ENCODE measurements at places on chromosomes 12 and 14.

DNA sequence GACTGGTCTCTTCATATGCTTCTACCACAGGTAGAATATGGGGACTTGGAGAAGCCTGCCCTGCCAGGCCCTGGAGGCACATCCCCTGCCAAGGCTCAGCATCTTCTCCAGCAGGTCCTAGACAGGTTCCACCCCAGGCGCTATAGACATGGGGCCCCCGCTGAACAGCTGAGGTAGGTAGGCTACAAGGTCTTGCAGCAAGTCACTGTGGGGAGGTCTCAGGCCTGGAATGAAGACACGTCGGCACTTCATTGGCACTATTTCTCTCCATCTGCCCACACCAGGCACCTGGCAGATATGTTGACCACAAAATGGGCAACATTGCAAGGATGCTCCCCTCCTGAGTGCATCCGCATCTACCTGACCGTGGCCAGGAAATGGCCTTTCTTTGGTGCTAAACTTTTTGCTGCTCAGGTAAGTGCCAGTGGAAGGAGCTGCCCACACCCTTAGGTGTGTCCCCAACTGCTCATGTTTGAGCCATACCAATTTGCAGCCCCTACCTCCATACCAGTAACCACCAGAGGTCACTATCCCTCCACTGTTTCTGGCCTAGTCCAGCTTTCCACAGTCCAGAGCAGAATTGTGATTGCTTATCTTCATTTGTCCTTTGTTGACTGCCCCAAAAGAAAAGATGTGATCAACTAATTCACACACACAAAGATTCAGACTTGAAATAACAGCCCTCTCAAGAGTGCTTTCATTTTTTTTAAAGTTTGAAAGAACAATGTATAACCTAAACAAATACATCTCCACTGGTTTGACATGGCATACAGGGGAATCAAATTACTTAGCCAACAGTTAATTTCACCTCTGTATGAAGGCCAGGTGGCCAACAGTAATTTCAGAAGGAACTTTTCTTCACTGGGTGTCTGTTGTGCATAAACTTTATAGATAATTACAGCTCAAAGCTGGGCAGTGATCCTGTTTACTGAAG is 16.1 kb downstream of the PIGH start:
- peak; percentile 45 for DNase-seq

GRCh38 chr12:119448611-119449131 is 114.1 kb downstream of the CCDC60 start:
- DNase-seq, result no peak

DNA sequence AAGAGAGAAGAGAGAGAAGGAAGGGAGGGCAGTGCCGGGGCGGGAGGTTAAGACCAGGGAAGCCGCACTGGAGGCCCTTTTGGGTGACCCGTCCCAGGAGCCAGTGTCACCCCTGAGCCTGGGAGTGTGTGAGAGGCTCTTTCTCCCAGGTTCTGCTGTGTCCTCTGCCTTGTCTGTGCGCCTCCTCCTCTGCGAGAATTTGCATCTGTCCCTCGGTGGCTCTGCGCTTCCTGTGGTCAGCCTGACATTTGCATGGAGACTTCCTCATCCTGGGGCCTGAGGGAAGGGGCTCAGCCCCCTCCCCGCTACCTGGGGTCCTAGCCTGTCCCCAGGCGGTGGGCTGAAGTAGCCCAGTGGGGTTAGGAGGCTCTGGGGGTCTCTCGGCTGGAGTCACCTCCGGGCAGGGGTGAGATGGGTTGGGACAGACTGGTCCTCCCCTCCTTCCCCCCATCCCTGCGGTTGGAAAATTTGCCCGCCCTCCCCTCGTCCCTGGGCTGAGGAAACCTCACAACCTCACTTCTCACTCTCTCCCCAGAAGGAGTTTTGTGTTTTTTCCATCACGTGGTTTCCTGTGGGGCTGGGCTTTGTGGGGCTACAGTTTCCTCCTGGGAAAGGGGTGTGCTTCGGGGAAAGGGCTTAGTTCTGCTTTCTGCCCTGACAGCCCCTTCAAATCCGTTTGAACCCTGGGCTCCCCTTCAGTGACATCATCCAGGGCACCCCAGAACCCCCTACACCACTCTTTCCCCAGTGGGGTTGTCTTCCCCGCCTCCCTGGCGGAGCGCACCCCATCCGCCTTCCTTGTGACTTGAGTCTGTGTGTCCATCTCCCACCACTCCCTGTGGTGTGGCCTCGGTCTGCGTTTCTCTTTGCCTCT is 2.5 kb downstream of the PTPN6 start:
- peak; percentile 82 for DNase-seq

- no peak for DNase-seq
Measured at GRCh38 chr12:2796187-2796666, 1.5 kb downstream of the FKBP4 start.

DNA sequence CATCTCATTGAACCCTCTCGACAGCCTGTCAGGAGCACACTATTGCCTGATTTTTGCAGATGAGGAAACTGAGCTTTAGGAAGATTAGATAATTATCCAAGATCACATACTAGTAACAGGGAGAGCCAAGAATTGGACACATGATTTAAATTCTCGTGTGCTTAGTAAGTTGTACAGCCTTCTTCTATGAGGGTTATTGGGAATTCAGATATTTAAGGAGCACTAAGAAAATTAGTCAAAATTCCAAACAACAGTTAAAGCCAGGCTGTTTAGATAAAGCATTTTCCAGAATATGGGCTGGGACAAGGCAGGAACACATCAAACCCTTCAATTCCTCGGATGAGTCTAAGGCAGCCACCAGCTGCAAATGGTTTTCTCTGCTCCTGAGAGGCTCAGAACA is 148.8 kb downstream of the TMEM30B start:
- DNase-seq, result no peak

- no peak for DNase-seq
Measured at GRCh38 chr12:28859551-28859950, 289.5 kb upstream of the FAR2 start.

DNA sequence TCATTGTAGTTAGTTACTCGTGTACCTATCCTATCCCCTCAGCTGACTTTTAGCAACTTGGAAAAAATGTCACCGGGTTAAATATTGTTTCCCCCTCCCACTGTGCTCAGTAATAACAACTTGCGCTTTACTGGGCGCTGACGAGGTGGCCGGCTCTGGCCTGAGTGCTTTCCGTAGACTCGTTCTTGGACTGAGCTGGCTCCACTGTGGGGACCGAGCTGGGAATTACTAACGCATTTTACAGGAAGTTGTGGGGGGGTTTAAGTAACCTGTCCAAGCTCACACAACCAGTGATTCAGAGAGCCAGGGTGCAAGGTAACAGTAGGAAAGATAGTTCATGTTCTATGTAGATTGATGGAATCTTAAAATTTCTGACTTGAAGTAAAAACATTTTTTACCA is 82.5 kb upstream of the KICS2 start:
- no peak for DNase-seq

DNA sequence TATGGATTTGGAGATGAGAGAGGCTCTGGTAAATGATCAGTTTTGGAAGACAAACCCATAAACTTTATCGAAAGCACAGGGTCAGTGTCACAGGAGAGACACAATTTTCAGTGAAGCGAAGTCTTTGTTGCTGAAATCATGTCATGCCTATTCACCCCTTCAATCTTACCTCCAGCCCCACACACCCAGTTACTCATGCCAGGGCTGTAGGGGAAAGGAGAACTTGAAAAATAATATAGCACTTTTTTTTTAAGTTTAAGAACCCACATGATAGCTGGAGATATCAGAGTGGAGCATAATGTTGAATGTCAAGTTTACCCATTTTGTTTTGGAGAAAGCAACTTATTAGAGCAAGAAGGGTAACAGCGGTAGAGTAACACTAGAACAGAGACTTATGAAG is 107.4 kb downstream of the SSPN start:
- DNase-seq, result no peak

GRCh38 chr14:74785056-74785613 is 22.0 kb downstream of the YLPM1 start:
- no peak for DNase-seq

- no peak for DNase-seq
Measured at GRCh38 chr12:130366159-130366558, 28.5 kb downstream of the PIWIL1 start.

GRCh38 chr14:21913759-21914158 is 240.1 kb upstream of the OR4E1 start:
- DNase-seq, result peak; percentile 92

GRCh38 chr14:98189511-98189910 is 1082.5 kb downstream of the BCL11B start:
- DNase-seq, result peak; percentile 79

DNA sequence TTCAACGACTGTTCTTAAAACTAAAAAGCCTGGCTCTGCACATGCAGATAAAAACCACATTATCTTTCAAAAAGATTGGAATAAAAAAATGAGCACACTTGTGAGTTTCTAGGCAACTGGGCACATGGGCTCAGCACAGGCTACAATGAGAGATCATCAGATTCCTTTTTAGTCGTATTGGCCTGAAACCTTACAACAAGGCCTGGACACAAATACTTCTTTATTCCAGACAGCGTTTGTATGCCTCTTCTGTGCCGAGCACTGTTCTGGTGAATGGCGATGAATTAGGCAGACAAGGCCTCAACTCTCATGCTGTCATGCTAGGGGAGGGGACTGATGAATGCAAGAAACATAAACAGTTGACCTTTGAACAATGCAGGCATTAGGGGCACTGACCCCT is 463.0 kb downstream of the AACS start:
- DNase-seq, result no peak

DNA sequence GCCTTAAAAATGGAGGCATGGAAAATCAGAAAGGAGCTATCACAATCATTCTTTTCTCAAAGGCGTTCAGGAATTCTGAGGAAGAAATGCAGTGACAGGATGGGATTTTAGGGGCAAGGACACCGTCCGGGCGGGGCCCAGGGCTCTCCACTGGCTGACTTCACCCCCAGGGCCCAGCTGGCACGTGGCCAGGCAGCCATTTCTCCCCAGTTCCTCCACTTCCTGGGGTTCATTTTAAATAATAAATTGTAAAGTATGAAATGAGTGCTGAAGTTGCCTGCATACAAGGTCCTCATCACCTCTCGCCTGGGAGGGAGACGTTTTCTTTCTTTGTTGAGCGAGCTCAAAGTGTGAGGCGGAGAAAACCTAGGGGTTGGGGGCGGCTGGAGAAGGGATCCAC is 73.8 kb downstream of the WDR20 start:
- DNase-seq, result no peak

GRCh38 chr12:78865516-78865915 is 942 bp downstream of the SYT1 start:
- no peak for DNase-seq

DNA sequence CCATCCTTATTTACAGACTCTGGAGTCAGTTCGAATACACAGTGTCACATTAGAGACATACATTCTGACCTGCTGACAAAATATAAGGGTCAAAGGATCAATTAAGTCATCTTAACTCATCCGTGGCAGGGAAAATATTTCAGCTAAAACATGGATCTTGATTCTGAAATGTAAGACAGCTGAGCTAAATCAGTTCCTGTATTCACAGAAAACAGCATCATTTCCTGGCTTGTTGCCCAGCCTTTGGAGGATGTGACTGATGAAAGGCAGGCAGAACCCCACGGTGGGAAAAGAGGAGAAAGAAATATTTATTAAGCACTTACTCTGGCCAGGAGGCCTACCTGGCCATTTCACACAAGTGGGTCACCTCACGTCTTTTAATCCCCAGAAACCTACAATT is 101.9 kb downstream of the GAS2L3 start:
- DNase-seq, result no peak

GRCh38 chr12:32379213-32379612 is 20.1 kb upstream of the FGD4 start:
- no peak for DNase-seq
